NCI-H1436 (cell line): ENCODE measurements at places on chromosomes 7 and 10.

GRCh38 chr7:138029941-138030340 is 28.1 kb upstream of the CREB3L2 start:
- DNase-seq, result no peak

DNA sequence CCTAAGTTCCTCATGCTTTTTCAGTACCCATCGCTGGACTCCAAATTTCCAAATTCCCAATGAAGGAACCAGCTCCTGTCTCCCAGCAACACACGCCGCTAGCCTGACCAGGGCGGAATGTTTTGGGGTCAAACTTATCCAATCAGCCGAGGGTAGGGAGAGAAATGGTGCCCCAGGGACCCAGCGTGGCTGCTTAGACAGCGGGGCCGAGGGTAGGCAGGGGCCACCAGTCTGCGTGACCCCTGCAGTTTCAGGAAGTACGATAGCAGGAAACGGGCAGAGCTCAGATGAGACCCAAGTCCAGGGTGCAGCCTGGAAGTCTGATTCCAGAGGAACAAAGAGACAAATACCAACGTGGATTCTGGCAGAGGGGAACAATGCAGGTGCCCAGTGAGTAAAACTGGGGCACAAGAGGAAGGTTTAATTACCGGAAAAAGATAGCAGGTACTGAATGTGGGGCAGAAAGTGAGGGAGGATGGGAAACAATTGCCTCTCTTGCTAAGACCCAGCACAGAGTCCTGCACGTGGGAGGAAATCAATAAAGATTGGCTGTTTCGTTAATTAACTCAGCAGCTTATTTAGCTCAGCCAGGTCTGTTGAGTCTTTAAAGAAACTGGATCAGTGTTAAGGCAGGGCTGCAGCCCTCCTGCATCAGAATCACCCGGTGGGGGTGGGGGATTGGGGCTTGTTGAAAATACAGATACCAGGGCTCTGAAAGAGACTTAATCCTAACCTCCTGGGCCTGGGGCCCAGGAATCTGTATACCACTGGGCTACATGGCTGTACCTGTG is 50.4 kb upstream of the NFE2L3 start:
- no peak for DNase-seq

DNA sequence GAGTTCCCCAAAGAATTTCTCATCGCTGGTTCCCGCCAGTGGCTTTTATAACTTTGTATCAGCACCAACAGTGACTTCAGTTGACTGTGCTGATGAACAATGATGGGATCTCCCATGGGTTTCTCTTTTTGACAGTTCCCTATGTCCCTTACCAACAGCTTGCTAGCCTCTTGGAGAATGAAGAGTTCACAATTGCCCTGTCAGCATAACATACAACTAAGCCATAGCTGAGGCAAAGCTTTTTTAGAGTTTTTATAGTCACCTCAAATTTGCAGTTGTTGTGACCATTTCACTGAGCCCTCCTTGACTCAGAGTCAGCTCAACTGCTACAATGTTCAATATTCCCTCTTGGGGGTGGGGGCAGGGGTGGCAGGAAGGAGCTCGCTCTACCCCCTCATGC is 179.8 kb downstream of the TFEC start:
- DNase-seq, result no peak

- DNase-seq, result no peak
Observed at GRCh38 chr10:103316087-103316486, 34.9 kb downstream of the PCGF6 start.

GRCh38 chr7:71937840-71938371 is 474.2 kb downstream of the CALN1 start:
- no peak for DNase-seq

DNA sequence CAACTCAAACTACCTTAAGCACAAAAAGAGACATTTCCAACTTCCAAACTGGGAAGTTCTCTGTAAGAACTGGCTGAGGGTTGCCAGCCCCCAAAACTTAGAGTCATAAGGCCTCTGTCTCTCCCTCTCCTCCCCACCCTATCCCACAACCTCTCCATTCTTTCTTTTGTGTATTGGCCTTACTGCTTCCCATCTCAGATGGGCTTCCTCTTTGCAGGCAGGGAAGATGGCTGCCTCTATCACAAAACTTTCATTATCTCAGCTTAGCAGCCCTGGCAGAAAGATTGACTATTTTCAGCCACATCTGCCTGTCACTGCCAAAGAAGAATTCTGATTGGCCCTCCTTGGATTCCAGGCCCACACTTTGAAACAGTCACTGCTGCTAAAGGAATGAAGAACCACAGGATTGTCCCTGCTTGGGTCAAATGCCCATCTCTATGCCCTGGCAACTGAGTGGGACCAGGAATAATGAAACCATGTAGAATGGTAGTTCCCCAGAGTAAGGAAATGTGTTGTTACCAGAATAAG is 58.0 kb upstream of the PRKAR2B start:
- DNase-seq, result no peak

GRCh38 chr7:67990003-67990402 is 993.4 kb downstream of the TYW1 start:
- DNase-seq, result no peak

GRCh38 chr7:105643384-105643783 is 62.1 kb upstream of the EFCAB10 start:
- no peak for DNase-seq

GRCh38 chr10:112723876-112724275 is 226.2 kb upstream of the TCF7L2 start:
- DNase-seq, result no peak

GRCh38 chr7:70156057-70156456 is 557.8 kb downstream of the AUTS2 start:
- DNase-seq, result no peak

DNA sequence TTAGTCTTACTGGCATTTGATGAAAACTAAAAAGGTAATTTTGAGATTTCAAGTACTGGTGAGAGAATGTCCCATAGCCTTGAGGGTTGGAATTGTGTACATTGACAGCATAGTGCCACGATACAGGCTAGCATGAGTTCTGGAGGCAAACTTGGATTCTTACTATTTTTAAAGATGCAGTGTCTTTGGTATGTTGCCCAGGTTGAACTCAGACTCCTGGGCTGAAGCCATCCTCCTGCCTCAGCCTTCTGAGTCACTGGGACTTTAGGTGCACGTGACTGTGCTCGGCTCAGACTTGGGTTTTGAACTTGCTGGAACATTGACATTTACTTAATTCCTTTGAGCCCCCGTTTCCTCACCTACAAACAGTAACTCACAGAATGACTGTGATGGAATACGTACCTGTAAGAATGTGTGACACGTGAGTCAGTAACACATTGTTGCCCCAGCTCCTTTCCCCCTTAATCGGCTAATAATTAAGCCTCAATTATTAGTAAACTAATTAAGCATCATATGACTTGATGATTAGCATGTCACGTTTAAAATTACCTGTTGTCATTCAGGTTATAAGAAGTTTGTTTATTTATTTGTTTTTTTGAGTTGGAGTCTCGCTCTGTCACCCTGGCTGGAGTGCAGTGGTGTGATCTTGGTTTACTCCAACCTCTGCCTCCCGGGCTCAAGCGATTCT is 10.6 kb downstream of the DNAJB6 start:
- DNase-seq, result no peak

DNA sequence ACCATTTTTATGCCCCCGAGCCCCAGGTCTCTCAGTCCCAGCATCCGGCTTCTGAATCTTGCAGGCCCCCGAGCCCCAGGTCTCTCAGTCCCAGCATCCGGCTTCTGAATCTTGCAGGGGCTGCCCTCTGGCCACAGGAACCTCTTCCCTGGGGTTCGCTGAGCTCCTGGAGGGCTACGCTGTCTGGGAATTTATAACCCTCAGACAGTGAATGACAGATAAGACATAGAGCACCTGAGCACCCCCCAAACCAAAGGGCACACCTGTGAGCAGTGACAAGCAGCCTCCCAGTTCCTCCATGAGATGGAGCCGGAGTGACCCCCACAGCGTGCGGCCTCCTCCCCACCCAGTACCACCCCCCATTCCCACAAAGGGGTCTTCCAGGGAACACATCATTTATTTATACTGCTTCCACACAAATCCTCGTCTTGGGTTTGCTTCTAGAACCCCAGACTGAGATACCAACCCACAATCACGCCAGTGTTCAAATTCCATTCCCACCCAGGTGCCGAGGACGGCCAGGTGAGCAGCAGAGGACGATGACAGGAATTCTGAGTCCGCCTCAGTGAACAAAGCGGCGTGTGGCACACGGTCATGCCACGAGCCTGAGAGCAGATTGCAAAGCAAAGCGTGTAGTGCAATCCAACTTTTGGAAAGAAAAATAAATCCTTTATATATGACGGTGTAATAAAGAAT is 57.7 kb upstream of the FAM20C start:
- no peak for DNase-seq
